Psoas muscle (tissue), 8 donors: ENCODE measurements at places on chromosomes 7 and 10.

DNA sequence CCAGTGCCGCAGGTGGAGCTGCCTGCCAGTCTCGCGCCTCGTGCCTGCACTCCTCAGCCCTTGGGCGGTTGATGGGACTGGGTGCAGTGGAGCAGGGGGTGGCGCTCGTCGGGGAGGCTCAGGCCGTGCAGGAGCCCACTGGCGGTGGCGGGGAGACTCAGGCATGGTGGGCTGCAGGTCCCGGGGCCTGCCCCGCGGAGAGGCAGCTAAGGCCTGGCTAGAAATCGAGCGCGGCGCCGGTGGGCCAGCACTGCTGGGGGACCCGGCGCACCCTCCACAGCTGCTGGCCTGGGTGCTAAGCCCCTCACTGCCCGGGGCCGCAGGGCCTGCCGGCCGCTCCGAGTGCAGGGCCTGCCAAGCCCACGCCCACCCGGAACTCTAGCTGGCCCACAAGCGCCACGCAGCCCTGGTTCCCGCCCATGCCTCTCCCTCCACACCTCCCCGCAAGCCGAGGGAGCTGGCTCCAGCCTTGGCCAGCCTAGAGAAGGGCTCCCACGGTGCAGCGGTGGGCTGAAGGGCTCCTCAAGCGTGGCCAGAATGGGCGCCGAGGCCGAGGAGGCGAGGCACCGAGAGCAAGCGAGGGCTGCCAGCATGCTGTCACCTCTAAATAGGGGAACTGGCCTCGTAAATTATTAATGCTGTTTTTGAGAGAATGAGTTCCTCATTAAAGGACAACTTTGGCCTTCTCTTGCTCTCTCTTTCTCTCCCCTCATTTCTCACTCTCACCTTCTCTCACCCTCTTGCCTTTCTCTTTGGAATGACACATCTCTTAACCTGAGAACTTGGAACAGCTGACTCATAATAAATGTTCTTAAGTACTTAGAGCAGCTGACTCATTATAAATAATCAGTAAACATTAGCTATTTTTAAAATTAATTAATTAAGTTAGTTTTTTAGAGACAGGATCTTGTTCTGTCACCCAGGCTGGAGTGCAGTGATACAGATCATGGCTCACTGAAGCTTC lies 4.9 kb downstream of the ACADSB start:
- DNase-seq = no peak

DNA sequence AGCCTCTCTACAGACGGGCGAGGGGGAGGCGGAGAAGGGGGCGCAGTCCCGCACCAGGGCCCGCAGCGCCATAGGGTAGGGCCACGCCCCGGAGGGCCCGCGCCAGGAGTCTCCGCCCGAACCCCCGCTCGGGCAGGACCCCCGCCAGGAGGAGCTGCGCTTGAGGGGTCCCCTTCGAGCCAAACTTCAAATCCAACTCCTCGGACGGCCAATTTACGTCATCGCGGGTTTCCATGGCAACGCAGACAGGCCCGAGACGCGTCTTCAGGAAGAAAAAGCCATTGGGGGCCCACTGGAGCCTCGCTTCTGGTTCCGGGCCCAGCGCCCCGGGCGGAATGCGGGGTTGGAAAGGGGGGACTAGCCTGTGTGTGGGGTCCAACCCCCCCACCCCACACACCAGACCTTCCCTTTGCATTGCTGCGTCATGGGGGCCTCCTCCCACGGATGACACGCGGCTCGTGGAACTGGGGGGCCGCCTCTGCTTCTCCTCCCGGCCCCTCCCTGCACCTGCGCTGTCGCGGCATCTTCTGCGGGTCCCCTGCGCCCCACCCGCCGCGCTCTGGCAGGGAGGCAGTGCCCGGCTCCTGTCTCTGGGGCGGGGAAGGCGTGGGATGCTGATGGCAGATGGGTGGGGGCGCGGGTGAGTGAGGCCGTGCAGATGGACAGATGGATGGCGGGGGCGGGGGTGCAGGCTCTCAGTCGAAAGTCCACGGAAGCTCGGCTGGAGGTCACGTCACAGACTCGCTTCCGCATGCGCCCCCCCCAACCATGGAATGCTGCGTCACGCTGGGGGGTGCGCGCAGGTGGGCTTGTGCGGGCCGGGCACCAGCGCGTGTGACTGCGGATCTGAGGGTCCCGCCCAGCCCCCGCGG lies 1.2 kb downstream of the CALY start:
- DNase-seq = peak; percentile 57

DNA sequence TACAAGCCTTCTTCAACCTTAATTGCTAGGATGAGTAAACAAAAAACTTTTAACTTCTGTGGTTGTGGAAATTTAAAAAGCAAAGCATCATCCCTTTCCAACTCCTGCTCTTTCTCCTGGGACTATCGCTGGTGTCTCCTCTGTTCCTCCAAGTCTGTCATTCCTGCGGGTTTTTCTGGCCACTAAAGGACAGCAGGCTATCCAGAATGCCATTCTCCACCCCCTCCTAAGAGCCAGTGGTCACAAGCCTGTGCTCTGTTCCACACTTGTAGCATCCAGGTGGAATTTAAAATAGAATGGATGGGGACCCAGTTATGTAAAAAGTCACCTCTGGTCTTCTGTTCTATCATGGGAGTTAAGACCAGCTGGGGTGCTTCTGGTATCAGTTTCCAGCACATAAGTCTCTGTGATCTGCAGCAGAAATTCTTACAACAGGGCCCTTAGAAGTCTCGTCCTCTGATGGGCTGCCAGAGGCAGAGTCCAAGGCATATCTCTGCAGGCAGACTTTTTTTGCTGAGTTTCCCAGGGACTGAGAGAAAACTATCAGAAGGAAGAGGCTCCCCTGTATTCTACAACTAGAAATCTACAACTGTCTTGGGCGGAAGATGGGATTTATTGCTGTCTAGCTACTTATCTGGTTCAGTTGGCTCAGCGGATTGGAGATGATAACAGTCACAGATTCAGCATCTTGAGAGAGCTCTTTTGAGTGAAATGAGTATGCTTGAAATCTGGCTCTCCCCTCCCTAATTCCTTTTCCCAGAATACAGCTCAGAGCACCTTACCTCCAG lies 5.1 kb upstream of the WNT16 start:
- DNase-seq = no peak

GRCh38 chr10:64508029-64508661 lies 986.9 kb downstream of the REEP3 start:
- no peak for DNase-seq

- DNase-seq = no peak
These were observed 10.0 kb upstream of the DUSP5 start for GRCh38 chr10:110487411-110488331.

DNA sequence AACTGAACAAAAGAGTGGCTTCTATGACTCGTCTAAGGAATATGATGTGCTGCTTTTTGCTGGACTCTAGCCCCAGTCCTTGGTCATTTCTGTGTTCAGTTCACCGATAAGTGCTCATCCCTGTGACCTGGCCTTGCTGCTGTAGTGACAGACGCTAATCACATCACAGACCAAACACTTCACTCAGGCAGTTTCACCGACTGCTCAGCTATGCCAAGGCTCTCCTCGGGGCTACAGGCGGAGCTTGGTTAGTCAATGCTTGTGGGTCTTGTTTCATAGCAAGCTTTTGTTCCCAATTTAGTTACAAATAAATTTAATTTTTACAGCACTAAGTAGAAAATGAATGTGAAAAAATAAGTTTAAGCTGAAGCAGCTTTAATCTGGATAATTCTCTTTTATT lies 190.8 kb upstream of the PRKCQ start:
- no peak for DNase-seq

DNA sequence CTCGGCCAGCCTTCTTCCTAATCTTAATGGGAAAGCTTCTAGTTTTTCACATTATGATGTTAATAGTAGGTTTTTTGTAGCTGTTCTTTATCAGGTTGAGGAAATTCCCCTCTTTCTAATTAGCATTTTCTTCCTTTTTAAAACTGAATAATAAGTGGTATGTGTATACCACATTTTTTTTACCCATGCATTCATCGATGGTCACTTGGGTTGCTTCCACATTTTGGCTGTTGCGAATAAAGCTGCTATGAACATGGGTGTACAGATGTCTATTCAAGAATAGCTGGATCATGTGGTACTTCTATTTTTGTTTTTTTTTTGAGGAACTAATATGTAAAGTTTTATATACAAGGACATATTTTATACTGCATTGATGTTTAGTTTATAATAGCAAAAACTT lies 44.3 kb downstream of the NRF1 start:
- DNase-seq = no peak

GRCh38 chr7:77399816-77400215 lies 16.3 kb downstream of the GSAP start:
- DNase-seq = no peak

GRCh38 chr7:2437537-2438148 lies 34.2 kb downstream of the CHST12 start:
- DNase-seq = no peak

DNA sequence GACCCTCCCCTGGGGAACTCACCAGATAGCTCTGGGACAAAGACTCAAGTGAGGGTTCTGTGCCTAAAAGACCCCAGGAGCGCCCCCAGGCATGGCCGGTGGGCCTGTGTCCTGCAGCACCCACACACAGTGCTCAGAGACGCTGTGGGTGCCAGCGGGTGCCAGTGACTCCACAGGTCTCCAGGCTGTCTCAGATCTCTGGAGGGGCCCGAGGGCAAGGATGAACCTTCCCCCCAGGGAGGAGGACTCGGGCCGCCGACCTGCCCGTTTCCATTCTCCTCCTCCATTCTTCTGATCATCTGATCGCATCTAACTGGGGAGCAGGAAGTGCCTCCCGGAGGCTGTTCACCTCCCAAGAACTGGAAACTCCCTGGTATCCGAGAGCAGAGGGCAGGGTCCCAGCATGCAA lies 980 bp downstream of the ADAM8 start:
- no peak for DNase-seq

GRCh38 chr7:148398844-148399365 lies 191.7 kb upstream of the C7orf33 start:
- DNase-seq = no peak

DNA sequence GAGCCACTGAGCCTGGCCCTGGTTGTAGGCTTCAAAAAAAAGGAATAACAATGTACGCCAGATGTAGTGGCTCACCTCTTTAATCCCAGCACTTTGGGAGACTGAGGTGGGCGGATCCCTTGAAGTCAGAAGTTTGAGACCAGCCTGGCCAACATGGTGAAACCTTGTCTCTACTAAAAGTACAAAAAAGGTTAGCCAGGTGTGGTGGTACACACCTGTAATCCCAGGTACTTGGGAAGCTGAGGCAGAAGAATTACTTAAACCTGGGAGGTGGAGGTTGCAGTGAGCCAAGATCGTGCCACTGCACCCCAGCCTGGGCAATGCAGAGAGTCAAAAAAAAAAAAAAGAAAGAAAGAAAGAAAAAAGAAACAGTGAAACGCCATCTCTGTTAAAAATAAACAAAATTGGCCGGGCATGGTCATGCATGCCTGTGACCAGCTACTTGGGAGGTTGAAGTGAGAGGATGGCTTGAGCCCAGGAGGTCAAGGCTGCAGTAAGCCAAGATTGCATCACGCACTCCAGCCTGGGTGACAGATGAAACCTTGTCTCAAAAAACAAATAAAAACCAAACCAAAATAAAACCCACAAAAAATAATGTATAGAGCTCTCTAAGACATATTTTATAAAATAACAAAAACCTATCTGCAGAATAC lies 4.7 kb upstream of the KLHDC10 start:
- DNase-seq = no peak

GRCh38 chr7:157576415-157576814 lies 239.6 kb downstream of the DNAJB6 start:
- DNase-seq = no peak

DNA sequence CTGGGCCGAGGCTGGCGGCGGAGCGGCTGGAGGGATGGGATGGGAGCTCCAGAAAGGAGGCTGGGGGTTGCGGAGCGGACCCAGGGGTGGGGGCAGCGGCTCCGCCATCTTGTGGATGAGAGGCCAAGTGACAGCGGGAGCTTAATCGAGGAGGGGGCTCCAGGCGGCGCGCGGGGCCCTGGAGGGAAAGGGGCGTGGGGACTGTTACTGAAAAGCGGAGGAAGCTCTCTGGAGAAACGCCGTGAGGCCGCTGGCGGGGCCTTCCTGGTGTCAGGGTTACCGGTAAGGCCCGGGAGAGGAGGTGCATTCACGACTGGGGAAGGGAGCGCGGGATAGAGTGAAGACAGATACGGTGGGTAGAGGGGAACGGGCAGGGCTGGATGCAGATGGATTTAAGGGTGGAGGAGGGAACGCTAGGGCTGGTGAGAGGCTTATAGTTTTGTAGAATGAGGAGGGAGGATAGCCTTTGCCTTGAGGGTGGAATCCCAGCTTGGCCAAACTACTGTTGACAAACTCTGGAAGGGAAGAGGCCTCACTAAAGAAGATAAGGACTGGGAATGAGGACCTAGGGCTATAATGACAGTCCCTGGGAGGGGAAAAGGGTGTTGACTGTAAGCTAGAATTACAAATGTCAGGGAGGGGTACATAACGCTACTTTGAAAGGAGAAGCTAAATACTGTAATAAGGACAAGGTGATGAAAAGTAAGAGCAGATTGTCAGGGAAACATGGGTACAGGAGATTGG lies 535 bp downstream of the BTRC start:
- no peak for DNase-seq

- no peak for DNase-seq
These were observed 24.3 kb downstream of the IL6 start for GRCh38 chr7:22751341-22751740.

DNA sequence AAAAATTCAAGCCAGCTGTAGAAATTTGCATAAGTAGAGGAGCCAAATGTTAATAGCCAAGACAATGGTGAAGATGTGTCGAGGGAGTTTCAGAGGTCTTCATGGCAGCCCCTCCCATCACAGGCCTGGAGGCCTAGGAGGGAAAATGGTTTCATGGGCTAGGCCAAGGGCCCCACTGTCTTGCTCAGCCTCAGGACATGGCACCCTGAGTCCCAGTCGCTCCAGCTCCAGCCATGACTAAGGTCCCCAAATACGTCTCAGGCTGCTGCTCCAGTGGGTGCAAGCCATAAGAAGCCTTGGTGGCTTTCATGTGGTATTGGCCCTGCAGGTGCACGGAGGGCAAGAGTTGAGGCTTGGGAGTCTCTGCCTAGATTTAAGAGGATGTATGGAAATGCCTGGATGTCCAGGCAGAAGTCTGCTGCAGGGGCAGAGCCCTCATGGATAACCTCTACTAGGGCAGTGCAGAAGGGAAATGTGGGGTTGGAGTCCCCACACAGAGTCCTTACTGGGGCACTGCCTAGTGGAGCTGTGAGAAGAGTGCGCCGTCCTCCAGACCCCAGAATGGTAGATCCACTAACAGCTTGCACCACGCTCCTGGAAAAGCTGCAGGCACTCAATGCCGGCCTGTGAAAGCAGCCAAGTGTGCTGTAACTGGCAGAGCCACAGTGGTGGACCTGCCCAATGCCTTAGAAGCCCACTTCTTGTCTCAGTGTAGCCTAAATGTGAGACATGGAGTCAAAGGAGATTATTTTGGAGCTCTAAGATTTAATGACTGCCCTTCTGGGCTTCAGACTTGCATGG lies 19.2 kb downstream of the TBATA start:
- no peak for DNase-seq

- DNase-seq = no peak
These were observed 227.6 kb downstream of the ANKRD7 start for GRCh38 chr7:118452128-118452527.
